ENCODE measurements at places on chromosomes 13 and 19.
A peak's percentile ranks its signal among the peaks of the same experiment; 100 is the strongest.

DNA sequence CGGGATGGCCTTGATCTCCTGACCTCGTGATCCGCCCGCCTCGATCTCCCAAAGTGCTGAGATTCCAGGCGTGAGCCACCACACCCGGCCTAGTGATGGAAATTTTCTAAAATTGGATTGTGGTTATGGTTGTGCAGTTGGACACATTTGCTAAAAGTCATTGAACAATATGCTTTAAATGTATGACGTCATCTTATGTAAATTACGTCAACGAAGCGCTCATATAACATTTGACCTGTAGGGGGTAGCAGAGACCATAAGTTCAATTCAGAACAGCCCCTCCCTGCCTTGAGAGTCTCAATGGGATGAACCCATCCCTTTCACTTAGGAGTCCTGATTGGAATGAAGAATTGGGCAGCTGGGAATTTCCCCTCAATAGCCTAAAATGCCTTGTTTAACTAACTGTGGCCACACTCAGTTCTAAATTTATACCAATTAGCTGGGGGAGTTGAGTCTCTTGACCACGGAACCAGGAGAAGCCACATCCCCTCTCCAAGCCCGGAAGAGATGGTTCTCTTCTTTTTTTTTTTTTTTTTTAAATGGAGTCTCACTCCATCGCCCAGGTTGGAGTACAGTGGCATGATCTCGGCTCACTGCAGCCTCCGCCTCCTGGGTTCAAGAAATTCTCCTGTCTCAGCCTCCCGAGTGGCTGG is 15.2 kb upstream of the TLE6 start:
- peak; percentile 44 for DNase-seq

DNA sequence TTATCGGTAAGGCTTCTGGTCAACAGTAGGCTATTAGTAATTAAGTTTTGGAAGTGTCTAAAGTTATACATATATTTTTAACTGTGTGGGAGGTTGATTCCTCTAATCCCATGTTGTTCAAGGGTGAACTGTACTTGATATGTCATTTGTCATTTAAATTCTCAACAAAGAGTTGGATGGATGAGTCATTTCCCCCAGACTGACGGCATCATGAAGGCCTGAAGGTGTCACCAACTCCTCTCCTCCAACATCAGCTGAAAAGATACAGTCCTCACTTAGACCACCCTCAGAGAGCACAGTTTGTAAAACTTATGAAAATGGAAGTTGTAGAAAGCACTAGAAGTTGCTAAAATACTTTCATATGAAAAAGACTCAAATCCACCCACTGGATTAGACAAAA is 48.8 kb downstream of the DCLK1 start:
- no peak for DNase-seq

DNA sequence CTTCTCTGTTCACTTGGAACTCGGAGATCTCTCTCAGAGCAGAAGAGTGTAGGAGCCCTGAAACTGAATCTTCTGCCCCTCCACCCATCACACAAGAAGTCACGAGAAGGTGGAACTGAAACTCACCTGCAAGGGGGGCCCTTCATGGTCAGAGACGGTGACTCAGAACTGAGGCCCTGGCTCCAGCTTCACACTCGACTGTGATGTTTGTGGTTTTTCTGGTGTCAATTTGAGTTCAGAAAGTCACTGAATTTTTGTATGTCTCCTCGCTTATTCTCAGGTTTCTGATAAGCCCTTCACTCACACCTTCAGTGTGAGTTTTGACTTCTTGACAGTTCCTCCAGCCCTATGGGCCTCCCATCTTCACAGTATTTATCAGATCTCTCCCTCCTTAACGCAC is 23.1 kb downstream of the SIGLEC5 start:
- no peak for DNase-seq

- no peak for DNase-seq
Measured at GRCh38 chr19:15122331-15123030, 15.3 kb downstream of the SYDE1 start.

DNA sequence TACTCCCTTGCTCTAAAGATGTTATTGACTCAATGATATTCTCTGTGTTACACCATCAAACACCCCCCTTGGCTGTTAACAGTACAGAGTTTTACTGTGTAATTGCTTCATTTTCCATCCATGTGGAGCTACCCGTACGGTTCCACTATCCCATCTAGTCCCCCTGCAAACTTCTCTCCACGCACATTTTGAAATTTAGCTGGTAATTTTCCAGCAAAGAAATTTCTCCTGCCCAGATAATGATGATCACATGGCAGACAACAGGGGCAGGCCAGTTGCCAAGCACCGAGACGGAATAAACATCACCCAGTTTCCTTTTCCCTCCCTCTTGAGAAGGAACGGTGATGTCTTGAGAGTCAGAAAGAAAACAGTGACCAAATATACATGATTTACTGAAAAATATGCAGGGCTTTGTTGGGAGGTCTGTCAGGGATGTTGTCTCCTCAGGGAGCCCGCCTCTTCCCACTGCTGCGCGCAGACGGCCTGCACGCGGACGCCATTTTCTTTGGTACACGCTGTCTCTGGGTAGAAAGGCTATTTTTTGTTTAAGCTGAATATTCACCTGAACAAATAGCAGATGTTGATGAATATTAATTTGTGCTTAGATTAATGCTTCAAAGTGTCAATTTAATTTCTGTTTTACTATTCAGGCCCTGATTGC is 109.9 kb downstream of the OLFM4 start:
- no peak for DNase-seq

- no peak for DNase-seq
Measured at GRCh38 chr19:38869160-38869835, 8.8 kb downstream of the RINL start.

DNA sequence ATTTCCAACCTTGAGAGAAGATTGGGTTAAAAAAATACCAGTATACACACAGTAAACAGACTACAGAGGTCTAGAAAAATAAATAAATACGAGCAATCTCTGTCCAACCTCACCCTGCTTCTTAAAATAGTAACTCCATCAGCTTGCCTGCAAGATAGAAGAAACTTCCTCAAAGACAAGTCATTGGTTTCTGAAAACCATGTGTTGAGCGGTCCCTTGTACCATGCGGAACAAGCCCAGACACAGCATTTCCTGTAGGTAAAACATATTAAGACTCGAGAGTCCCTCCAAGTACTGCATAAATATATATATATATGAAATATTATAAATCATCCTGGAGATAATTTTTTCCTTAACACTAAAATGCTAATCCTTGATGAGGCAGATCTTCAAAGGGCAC is 157.4 kb downstream of the MZT1 start:
- DNase-seq, result no peak

GRCh38 chr13:23325191-23325590 is 108.3 kb downstream of the SACS start:
- no peak for DNase-seq

- peak; percentile 77 for DNase-seq
Measured at GRCh38 chr19:11530432-11530831, 1.5 kb upstream of the ECSIT start.

GRCh38 chr13:26247011-26247410 is 6.9 kb upstream of the CDK8 start:
- DNase-seq, result no peak

DNA sequence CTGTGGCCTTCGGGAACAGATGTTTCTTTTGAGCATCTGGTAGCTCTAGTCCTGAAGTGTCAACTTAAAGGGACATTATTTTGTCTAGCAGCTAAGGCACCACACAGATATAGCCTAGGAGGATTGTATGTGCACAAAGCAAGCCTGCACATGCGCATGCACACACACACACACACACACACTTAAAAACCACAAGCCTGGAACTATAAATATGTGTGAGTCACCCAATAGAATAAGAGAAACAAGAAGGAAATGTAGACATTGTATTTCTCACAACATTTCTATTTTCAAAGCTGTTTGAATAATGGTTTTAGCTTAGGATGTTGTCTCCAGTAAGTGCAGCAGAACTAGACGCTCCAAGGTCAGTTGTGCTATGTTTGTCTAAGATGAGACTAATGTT is 516.5 kb downstream of the SUCLA2 start:
- DNase-seq, result no peak

Measured in left hindlimb (tissue), 1 donor.